Activated CD8-positive, alpha-beta T cell treated with anti-CD3 and anti-CD28 coated beads for 36 hours (primary cell): ENCODE measurements at places on chromosomes 2 and 18. TPM values are rescaled to one million over a fixed set of nuclear protein-coding genes. Genes with fewer than 3 reads are reported as not detected.
A peak's percentile ranks its signal among the peaks of the same experiment; 100 is the strongest.

FOXD4L1 gene
- 0.23 TPM for total RNA-seq

- H3K27ac ChIP-seq = no peak overlapping the region
- peaks cover 8% of the 10 kb centered on the region for H3K36me3 ChIP-seq
- DNase-seq = no peak
- peaks cover 6% of the 10 kb centered on the region for H3K4me1 ChIP-seq
Observed at GRCh38 chr2:32768387-32769174, 140.7 kb downstream of the TTC27 start.

- no peak for DNase-seq
- peaks cover 6% of the 10 kb centered on the region for H3K27me3 ChIP-seq
- no peak overlapping the region for H3K4me3 ChIP-seq
- H3K4me1 ChIP-seq = peaks cover 38% of the 10 kb centered on the region
Observed at GRCh38 chr2:65358678-65359400, 73.6 kb downstream of the SPRED2 start.

MSH2 gene
- 56.9 TPM for total RNA-seq

HOXD9 gene
- total RNA-seq = not detected

DNA sequence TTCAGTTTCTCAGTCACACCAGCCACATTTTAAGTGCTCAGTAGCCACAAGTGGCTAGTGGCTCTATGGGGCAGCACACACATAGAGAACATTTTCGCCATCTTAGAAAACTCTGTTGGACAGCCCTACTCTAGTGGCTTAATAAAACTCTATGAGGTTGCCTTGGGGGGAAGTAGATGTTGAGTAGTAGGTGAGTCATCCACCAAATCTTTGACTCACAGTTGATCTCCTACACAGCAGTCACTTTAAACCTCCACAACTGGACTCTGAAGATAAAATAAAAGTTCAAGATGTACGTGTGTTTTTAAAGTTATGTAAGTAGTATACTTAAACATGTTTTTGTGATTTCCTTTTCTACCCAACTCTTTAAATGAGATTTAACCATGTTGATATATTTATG, 379.0 kb downstream of the SETBP1 start:
- no peaks in the 10 kb centered on the region for H3K27me3 ChIP-seq
- no peak overlapping the region for H3K27ac ChIP-seq
- no peaks in the 10 kb centered on the region for H3K36me3 ChIP-seq

GRCh38 chr2:15364561-15364960, 196.6 kb downstream of the NBAS start:
- H3K4me1 ChIP-seq = no peaks in the 10 kb centered on the region
- no peak overlapping the region for H3K4me3 ChIP-seq
- peaks cover 22% of the 10 kb centered on the region for H3K36me3 ChIP-seq
- no peak overlapping the region for H3K27ac ChIP-seq

- H3K4me3 ChIP-seq = no peak overlapping the region
- no peak overlapping the region for H3K27ac ChIP-seq
- no peaks in the 10 kb centered on the region for H3K4me1 ChIP-seq
- no peaks in the 10 kb centered on the region for H3K27me3 ChIP-seq
- H3K36me3 ChIP-seq = no peaks in the 10 kb centered on the region
Observed at GRCh38 chr2:120453635-120453998, 107.7 kb downstream of the INHBB start.

- no peaks in the 10 kb centered on the region for H3K27me3 ChIP-seq
- DNase-seq = no peak
- H3K36me3 ChIP-seq = no peaks in the 10 kb centered on the region
- no peaks in the 10 kb centered on the region for H3K4me1 ChIP-seq
Observed at GRCh38 chr2:147273628-147274027, 571.2 kb upstream of the ACVR2A start.

DNA sequence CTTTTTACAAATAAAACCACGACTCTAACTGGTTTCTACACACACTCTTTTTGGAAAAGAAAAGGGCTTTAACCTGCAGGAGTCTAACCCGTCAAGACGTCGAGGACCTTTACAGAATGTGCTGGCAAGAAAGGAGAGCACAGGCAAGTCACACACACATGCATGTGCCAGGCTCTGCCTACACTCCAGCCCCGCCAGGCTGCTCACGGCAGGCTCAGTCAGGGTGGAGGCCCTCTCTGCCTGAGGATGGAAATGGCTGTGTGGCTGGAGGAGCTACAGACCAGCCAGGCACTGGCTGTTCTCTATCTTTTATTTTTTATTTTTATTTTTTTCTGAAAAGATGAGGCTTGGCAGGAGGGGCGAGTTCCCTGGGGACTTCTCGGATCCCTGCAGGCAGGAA, 10.2 kb downstream of the SIX3 start:
- H3K4me3 ChIP-seq = no peak overlapping the region
- H3K27me3 ChIP-seq = peaks cover 76% of the 10 kb centered on the region
- peaks cover 21% of the 10 kb centered on the region for H3K4me1 ChIP-seq

DNA sequence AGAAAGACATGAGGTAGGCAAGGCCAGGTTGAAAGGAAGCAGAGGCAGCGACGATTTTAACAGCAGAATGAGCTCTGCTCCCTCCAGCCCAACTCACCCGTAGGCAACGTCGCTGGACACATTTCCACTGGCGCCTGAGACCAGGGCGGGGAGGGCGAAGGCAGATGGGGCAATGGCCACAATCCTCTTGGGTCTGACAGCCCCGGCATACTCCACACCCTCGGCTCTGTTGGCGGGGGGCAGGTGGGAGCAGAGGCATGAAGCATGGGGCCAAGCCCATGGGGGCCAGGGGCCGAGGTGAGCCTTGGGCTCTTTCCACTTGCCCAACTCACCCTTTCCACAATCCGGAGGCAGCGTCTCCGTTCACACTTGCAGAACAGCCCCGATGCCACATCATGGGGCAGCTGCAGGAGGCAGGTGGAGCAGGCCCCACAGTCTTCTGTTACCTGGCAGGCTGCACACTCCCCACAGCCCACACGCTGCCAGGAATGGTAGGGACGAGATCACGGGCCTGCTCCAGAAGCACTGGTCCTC, 5.8 kb downstream of the MBD1 start:
- H3K27me3 ChIP-seq = no peaks in the 10 kb centered on the region
- peaks cover 17% of the 10 kb centered on the region for H3K4me1 ChIP-seq
- no peak overlapping the region for H3K4me3 ChIP-seq
- H3K36me3 ChIP-seq = peaks cover 57% of the 10 kb centered on the region
- DNase-seq = no peak

DNA sequence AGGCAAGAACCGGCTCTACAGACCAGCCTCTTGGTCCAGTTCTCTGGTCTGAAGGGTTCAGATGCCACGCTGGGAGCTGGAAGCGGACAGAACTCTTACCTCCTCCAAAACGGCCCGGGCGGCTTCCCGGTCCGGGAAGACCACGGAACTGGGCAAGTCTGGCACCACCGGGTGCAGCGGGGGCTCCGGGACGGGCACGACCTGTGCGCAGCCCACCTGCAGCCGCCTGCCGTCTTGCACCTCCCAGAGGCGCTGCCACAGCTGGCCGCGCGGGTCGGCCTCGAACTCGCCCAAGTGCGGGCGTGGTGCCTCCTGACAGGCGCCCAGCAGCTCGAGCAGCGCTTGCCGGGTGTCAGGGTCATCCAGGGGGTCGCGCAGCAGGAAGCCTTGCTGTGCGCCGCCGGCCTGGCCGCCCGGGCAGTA, 773 bp downstream of the CMPK2 start:
- H3K36me3 ChIP-seq = peaks cover 18% of the 10 kb centered on the region
- H3K27ac ChIP-seq = peak overlapping the region; percentile 44
- peak overlapping the region; percentile 49 for H3K4me3 ChIP-seq
- no peaks in the 10 kb centered on the region for H3K27me3 ChIP-seq
- peaks cover 13% of the 10 kb centered on the region for H3K4me1 ChIP-seq
